Forelimb muscle (tissue), 1 donor: ENCODE measurements at places on chromosomes 7 and 10.

- DNase-seq = no peak
Measured at GRCh38 chr10:52525761-52526160, 211.7 kb downstream of the DKK1 start.

DNA sequence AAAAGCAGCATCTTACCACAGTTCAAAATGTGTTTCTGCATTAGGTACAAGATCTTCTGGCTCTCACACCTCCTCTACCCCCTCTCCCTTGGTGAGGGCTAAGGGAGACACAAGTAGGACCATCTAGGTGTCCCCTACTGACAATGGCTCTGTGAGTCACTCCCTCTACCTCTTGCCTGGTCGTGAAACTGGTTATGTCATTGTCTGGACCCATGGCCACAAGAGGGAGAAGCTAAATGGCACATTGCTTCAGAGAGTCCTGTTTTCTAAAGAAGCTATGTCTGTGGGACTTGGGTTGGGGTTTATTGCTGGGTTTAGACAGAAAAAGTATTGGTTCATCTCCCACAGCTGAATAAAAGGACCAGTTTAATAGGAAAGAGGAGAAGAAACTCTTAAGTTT, 4.0 kb upstream of the PLXNA4 start:
- no peak for DNase-seq

DNA sequence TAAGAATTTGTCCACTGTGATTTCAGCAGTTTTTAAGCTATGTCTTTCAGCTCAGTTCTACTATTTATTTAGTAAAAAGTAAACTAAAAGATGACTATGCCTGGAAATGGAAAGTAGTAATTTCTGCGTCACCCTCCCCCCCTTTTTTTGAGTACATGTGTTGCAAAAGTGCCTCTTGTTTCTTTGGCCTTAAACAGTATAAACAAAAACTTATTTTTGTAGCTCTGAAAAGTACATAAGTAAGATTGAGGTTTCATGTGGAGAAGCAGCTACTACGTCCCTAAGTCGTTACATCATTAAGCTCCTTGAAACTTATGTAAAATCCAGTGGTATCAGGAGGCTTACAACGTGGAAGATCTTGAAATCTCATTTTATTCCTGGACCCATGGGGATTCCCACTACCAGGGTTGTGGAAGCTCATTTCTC, 46.3 kb upstream of the HBP1 start:
- DNase-seq = no peak

- peak; percentile 31 for DNase-seq
Measured at GRCh38 chr7:111393011-111393754, 169.1 kb downstream of the IMMP2L start.

- DNase-seq = no peak
Measured at GRCh38 chr10:7533657-7534479, 123.0 kb upstream of the SFMBT2 start.

DNA sequence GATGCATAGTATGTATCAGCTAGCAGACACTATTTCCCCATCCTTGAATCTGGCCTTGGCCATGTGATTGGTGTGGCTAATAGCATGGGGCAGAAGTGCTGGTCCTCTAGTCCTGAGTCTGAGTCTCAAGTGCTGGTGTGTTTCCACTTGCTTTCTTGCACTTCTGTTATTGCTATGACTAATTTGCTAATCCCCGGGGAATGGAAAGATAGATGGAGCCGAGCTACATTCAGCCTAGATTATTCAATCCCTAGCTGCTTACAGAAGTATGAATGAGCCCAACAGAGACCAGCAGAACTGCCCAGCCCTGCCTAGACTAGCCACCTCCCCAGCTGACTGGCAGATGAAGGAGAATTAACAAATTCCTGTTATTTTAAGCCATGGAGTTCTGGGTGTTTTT, 53.2 kb upstream of the SYPL1 start:
- DNase-seq = no peak

DNA sequence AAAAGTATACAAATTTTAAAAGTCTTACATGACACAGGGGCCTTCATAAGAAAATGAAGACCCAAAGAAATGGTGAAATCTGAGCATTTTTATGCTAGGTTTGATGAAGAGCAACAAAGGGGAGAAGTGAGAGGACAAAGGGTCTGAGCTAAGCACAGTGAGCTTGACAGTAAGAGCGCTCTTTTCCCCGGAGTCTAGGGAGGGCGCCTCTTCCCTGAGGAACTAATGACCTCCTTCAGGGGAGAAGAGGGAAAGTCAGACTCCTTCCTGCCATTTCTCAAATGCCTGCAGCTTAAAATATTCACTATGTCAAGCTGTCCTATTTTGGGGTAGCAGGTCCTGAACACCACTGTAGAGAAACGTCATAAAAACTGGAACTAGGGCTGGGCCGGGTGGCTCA, 18.1 kb upstream of the PAXIP1 start:
- no peak for DNase-seq
